Naive thymus-derived CD8-positive, alpha-beta T cell (primary cell): ENCODE measurements at places on chromosomes 11 and 22. TPM values are rescaled to one million over a fixed set of nuclear protein-coding genes. Genes with fewer than 3 reads are reported as not detected.

The ALG8 gene
- polyA plus RNA-seq = 54.6 TPM

The POU2AF3 gene
- not detected for polyA plus RNA-seq

The OTOG gene
- polyA plus RNA-seq = not detected

The ROBO4 gene
- polyA plus RNA-seq = 0.04 TPM

The BCO2 gene
- not detected for polyA plus RNA-seq
